ENCODE measurements at places on chromosomes 4 and X.
A peak's percentile ranks its signal among the peaks of the same experiment; 100 is the strongest.

GRCh38 chr4:127888559-127888958 lies 7.9 kb downstream of the PLK4 start:
- DNase-seq, result no peak

DNA sequence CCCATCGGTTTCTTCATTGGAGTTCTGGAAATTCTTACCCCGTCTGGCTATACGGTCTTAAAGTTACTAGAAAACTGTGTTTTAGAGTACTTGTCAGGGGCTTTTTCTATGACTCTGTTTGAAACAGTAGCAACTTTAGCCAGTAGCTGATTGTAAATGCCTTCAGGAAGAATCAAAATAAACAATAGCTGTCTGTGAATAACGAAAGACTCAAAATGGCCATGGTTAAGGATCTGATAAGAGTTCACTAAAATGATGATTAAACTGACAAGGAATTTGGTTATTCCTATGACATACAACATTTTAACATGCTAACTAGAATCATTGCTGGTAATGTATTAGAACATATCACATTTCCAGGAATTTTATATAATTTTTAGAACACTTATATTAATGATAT lies 191.0 kb downstream of the EVC2 start:
- DNase-seq, result no peak

DNA sequence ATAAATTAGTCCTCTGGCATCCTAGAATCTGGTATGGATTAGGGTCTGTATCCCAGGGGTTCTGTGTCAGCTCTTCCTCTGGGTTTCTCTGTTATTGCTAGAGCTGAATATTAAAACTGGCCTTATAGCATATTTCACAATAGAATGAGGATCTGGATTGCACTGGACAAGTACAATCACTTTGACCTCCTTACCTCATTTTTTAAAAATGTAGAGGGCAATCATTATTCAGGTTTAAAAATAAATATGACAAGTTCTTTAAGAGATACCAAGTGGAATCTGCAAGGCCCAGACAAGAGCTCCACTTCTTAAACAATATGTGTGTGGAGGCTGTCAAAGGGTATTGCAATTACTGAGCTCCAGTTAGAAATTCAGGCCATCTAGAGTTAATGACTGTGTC lies 1.4 kb downstream of the PALLD start:
- DNase-seq, result no peak

- DNase-seq, result peak; percentile 90
Observed at GRCh38 chrX:107716816-107717700, 58.5 kb downstream of the TSC22D3 start.

All from CD4-positive, alpha-beta T cell treated with Interleukin-6 for 4 hours (primary cell).